ENCODE measurements at places on chromosomes 1 and 21.

- DNase-seq: no peak
Measured at GRCh38 chr1:215160351-215160750, 77.8 kb downstream of the KCNK2 start.

DNA sequence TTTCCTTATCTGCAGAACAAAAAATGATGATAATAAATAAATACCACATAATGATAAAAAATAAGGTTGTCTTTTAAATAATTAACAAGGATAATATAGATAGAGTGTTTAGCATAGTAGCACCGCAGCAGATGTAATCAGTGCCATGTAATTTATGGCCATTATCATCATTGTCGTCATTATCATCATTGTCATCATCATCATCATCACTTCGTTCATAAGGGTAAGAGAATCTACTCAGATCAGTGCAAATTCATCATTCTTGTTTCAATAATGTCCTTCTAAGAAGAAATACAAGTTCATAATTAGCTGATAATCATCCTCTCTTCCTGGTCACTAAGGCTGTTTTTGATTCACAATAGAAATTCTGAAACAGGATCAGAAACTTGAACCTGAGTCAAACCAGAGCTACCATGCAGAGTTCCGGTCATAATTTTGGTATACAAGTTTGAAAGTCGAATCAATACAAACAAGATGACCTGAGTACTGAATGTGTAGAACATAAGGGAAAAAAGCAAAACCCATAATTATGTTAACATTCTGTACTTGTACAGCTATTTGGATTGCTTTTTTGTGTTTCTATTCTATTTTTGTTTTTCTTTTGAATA is 172.0 kb downstream of the LRRC40 start:
- no peak for DNase-seq

GRCh38 chr1:78143152-78143551 is 97.4 kb downstream of the GIPC2 start:
- DNase-seq: peak; percentile 1

DNA sequence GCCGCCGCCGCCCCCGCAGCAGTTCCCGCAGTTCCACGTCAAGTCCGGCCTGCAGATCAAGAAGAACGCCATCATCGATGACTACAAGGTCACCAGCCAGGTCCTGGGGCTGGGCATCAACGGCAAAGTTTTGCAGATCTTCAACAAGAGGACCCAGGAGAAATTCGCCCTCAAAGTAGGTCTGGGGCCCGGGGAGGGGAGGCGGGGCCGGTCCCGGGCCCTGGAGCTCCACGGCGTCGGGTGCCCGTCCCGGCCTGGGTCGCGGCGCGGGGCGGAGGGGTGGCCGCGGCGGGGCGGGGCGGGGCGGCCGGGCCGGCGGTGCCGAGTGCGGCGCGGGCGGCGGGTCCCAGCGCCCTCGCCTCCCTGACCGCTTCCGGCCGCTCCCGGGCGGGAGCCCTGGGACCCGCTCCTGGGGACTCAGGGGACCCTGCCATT is 646 bp downstream of the MAPKAPK2 start:
- DNase-seq: peak; percentile 67

GRCh38 chr21:43937051-43937832 is 72.2 kb downstream of the AGPAT3 start:
- no peak for DNase-seq

DNA sequence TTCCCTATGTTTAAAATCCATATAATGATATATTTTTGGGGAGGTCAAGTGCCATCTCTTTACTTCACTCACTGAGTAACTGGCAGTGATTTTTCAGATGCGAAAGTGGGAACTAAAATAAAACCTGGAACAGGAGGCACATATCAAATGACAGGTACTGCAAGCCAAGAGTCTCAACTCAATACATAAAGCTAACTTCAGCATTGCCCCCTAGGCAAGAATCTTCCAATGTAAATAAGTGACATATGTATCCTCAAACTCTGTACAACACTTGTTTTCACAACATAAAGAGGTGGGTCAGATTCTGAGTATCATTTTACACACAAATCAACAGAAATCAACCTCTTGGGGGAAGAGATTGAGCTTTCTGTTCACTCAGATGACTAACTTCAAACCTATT is 18.1 kb downstream of the DCAF8 start:
- DNase-seq: no peak

DNA sequence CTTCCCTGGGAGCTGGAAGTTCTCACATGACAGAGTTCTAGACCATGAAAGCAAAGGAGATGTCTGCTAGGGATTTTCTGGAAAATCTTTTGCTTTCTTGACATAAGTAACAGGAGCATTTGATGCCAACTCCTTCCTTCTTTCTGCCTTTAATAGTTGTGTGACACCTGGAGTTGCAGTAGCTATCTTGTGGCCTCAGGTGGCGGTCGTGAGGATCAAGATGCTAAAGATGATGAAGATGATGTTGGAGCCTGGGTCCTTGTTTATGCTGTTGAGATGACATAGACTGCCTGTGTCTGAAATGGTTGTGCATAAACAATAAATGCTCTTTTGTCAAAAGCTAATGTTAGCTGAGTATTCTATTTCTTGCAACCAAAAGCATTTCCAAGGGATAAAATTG is 32.7 kb upstream of the KIRREL1 start:
- no peak for DNase-seq

DNA sequence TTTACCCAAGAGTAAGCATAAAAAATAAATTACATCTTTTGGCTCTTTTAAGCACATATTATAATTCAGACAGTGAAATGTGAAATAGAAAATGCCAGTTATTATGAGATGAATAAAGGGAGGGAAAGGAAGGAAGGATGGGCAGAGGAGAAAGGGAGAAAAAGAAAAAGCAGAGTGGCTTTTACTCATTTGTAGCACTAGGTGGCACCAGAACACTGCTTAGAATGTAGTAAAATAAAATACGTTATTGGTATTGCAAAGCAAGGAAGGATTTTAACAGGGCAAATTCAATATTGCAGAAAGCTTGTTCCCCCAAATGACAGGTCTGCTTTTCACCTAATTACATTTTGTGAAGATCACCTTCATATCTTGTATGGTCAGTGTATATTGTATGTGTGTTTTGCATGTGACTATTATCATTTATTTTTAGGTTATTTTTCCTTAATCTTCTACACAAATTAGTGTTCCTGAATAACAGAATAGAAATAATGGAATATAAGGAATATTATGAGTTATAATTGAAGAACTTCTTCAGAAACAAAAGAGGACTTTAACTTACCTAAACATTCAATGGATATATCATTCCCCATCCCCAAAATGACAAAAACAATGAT is 9.1 kb upstream of the PCNX2 start:
- DNase-seq: peak; percentile 55

GRCh38 chr1:76140227-76140626 is 65.7 kb downstream of the ST6GALNAC3 start:
- no peak for DNase-seq

DNA sequence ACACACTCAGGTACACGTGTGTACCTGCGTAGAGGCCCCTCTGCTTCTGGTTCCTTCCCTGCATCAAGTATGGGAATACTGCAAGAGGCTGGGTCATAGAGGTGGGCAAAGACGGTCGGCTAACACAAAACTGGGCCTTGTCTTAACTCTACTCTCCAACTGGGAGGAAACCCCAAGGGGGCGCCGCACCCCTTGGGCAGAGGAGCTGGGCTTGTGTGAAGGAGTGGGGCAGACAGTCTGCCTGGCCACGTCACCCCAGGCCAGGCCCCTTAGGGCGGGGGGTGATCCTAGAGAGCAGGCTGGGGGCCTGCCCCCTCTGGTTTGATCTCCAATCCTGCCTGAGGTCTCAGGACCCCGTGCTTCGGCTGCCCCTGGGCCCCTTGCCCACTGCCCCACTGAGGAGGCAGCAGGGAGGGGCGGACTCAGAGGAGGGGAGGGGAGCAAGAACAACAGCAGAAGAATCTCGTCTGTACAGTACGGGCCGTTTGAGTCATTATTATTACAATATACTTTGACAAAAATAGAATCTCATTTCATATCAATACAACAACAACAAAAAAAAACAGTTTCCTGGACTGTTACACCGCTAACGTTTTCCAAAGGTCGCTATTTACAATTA is 34.7 kb downstream of the MEF2D start:
- DNase-seq: no peak

DNA sequence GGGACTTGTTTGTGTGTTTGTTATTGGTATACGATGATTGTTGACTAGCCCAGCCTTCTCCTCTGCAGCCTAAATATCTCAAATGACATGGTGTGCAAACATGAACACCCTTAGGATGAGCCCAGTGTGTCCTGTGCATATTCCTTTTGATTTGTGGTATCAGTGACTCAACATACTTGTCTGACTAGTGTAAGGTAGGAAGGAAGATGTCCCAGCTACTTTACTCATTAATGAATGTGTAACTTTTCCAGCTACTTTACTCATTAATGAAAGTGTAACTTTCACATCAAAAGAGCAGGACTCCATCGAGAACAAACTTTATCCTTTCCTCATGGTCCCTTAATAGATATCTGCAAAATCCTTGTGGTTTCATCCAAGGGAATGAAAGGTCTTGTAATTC is 2.7 kb upstream of the ZNF692 start:
- no peak for DNase-seq

GRCh38 chr1:18401921-18402320 is 78.8 kb upstream of the KLHDC7A start:
- no peak for DNase-seq

DNA sequence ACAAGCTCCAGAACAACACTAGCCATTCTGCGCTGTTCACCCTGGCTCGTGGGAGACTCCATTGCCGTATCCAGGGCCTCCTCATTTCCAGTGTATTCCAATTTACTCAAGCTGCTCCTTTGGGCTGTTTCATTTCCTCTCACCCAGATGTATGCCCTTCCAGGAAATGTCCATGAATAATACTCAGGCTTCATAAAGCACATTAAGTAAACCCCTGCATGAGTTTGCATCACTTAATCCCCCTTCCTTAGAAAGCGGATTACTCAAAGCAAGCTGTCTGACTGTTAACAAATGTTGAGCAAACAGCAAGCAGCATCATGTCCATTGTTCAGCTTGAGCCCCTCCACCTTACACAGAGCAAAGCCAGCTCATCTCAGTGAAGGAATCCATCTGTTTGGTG is 403.6 kb upstream of the PBX1 start:
- no peak for DNase-seq

- no peak for DNase-seq
Measured at GRCh38 chr1:233796146-233796783, 108.2 kb upstream of the SLC35F3 start.

DNA sequence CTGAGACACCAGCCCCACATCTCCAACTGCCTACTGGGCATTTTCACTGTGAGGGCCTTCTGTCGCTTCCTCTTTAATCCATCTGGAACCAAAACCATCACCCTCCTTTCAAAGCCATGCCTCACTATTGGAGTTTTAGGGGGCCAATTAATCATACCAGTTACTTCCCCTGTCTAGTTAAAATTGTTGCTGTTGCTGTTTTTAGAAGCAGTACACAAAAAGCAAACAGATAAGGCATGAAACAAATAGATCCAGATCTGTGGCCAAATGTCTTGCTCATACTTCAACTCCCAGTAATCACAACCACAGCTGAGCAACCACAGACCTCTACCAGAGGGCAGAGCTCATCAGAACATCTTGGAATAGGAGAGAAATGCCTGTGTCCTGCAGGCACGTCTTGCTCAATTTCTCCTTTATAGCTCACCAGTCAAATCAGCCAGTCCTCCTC is 133.8 kb upstream of the C1orf105 start:
- no peak for DNase-seq

DNA sequence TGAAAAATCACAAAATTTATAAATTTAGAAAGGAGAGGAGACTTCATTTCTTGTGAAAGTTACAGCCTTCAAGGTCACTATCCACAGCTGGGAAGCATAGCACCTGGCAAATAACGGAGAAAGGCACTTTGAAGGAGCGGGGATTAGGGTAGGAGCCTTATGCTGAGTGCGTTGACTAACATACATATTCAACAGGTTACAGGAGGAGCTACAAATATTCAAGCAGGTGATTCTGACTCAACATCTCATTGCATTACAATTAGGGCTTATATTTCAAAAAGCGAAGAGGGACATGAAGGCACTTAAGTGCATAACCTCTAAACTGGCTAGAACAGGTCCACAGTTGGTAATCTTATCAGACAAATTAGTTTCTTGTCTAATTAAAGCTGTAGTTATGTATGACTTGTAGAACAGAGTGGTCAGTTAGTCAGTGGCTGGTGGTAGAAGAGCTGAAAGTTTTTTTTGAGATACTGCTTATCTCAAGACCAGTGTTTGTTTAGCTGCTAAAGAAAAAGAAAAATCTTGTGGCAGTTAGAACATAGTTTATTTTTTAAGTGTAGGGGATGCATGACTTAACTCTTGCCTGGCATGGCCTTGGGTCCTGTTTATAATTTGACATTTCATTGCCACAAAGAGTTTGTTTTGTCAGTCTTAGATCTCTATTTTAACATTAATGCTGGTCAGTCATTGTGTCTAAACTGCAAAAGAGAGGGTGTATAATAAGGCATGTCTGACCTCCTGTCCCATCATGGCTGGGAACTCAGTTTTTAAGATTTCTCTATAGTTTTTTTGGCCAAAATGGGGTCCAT is 311.5 kb downstream of the DUSP10 start:
- no peak for DNase-seq

DNA sequence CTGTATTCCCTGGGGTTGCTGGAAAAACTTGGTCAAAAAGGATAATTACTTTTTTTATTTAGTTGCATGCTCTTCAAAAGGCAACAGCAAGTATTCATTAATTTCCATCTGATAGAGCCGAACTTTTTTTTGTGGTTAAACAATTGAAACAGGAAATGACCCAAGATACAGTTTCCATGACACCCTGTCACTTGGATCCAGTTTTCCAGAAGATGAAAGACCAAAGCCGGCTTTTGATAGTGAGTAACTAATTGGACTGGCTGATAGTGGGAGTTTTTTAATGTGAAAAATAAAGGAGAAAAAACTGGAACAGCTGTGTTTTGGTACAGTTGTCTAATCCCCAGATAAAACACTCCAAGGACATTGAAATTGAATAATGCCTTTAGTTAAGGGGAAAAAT is 33.0 kb downstream of the CACHD1 start:
- no peak for DNase-seq

- DNase-seq: no peak
Measured at GRCh38 chr1:44422161-44422560, 17.1 kb downstream of the RNF220 start.

GRCh38 chr1:159917533-159918351 is 7.6 kb downstream of the TAGLN2 start:
- DNase-seq: no peak

- DNase-seq: no peak
Measured at GRCh38 chr1:115084902-115085511, 4.3 kb downstream of the TSPAN2 start.

DNA sequence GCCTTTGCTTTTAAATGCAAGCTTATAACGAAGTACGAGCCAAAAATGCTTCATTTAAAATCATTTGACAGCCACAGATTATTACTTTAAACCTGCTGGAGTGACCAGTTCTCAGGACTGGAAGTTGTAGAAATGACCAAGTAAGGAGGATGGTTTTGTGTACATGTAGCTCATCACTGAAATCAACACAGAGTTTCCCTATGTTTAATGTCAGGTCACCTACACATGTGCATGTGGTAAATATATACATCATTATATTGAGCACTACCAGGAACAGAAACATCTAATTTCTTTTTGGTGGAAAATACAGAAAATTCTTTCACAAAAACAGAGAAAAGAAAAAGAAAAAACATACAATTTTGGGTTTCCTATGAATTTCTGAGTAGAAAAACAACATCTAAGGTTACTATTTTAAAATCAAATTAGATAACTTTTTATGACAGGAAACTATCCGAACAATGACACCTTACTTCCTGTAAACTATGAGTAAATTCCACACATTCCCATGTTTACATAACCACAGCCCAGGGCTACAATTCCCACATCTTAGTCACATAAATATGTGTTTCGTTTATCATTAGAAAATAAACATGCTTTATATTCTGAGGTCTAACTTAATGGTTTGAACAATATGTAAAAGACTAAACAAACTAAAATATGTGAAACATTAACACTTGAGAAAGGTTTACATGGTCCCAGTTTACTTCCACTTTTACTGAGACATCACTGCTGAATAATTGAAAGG is 73.6 kb downstream of the ZNF281 start:
- DNase-seq: no peak
